Thyroid gland (tissue), 4 donors: ENCODE measurements at places on chromosomes 12 and 14. TPM values are rescaled to one million over a fixed set of nuclear protein-coding genes. Genes with fewer than 3 reads are reported as not detected.

Gene NCAPD2
- total RNA-seq: 31.8 TPM

Gene LRTM2
- total RNA-seq: not detected

Gene TMEM30B
- 123 TPM for total RNA-seq

Gene C3AR1
- 2.9 TPM for total RNA-seq

Gene SARNP
- total RNA-seq: 33.6 TPM

GRCh38 chr12:121190523-121191031, 19.4 kb upstream of the P2RX4 start:
- no peak for DNase-seq
- no peak overlapping the region for H3K27ac ChIP-seq
- no peaks in the 10 kb centered on the region for H3K27me3 ChIP-seq
- no peaks in the 10 kb centered on the region for H3K4me1 ChIP-seq
- no peak overlapping the region for H3K4me3 ChIP-seq

- H3K27me3 ChIP-seq: no peaks in the 10 kb centered on the region
- H3K4me3 ChIP-seq: no peak overlapping the region
- no peak overlapping the region for H3K27ac ChIP-seq
- H3K4me1 ChIP-seq: peaks cover 15% of the 10 kb centered on the region
- no peak for DNase-seq
- peaks cover 10% of the 10 kb centered on the region for H3K36me3 ChIP-seq
Observed at GRCh38 chr14:23557521-23557920, 1.4 kb downstream of the THTPA start.

GRCh38 chr12:118109088-118109487, 5.3 kb upstream of the VSIG10 start:
- no peaks in the 10 kb centered on the region for H3K36me3 ChIP-seq
- DNase-seq: no peak
- no peaks in the 10 kb centered on the region for H3K27me3 ChIP-seq
- H3K27ac ChIP-seq: no peak overlapping the region
- peaks cover 11% of the 10 kb centered on the region for H3K4me1 ChIP-seq

- peaks cover 41% of the 10 kb centered on the region for H3K36me3 ChIP-seq
- peak; percentile 15 for DNase-seq
- peaks cover 15% of the 10 kb centered on the region for H3K4me1 ChIP-seq
- peak overlapping the region; percentile 92 for H3K27ac ChIP-seq
- peak overlapping the region; percentile 77 for H3K4me3 ChIP-seq
- no peaks in the 10 kb centered on the region for H3K27me3 ChIP-seq
Observed at GRCh38 chr12:56645201-56645716, 525 bp downstream of the ATP5F1B start.

DNA sequence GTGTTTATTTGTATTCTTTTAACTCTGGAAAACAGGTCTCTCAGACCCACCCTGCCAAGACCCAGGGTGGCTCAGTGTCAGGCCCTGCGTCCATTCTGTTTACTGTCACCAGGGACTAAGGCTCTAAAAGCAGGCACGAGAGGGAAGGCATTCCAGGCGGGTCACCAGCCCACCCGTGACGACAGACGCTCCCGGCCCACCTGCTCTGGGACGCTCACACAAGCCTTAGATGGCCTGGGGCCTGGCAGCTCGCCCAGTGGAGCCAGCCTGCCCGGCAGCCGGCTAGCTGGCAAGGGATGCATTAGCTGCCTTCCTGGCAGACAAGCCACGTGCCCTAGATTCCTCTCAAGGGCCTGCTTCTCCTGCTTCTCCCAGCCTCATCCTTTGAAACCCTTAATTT, 9.2 kb upstream of the NUAK1 start:
- H3K4me1 ChIP-seq: peaks cover 18% of the 10 kb centered on the region
- no peaks in the 10 kb centered on the region for H3K27me3 ChIP-seq
- H3K36me3 ChIP-seq: no peaks in the 10 kb centered on the region
- peak; percentile 95 for DNase-seq
- no peak overlapping the region for H3K4me3 ChIP-seq
- peak overlapping the region; percentile 19 for H3K27ac ChIP-seq

DNA sequence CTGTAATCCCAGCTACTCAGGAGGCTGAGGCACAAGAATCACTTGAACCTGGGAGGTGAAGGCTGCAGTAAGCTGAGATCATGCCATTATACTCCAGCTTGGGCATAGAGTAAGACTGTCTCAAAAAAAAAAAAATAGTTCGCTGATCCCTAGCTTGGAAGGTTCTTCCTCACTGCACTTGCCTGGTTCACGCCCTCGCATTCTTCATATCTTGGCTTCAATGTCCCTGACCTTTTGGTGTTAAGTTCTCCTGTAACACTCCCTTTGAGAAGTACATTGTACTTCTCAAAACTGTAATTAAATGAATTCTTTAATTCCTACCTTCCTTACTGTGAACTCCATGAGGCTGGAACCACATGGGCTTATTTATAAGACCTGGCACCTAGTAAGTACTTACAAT, 16.5 kb upstream of the TPCN1 start:
- peaks cover 14% of the 10 kb centered on the region for H3K4me1 ChIP-seq
- peak overlapping the region; percentile 66 for H3K27ac ChIP-seq
- DNase-seq: peak; percentile 45
- no peaks in the 10 kb centered on the region for H3K27me3 ChIP-seq
- no peaks in the 10 kb centered on the region for H3K36me3 ChIP-seq

- no peak for DNase-seq
- no peak overlapping the region for H3K27ac ChIP-seq
- no peaks in the 10 kb centered on the region for H3K4me1 ChIP-seq
- H3K36me3 ChIP-seq: no peaks in the 10 kb centered on the region
- no peaks in the 10 kb centered on the region for H3K27me3 ChIP-seq
- no peak overlapping the region for H3K4me3 ChIP-seq
Observed at GRCh38 chr12:114011711-114012110, 45.6 kb upstream of the RBM19 start.

- no peaks in the 10 kb centered on the region for H3K27me3 ChIP-seq
- H3K27ac ChIP-seq: no peak overlapping the region
- H3K4me3 ChIP-seq: no peak overlapping the region
- H3K36me3 ChIP-seq: no peaks in the 10 kb centered on the region
Observed at GRCh38 chr12:2625289-2625612, 169.5 kb upstream of the FKBP4 start.

- H3K27ac ChIP-seq: no peak overlapping the region
- no peaks in the 10 kb centered on the region for H3K36me3 ChIP-seq
- H3K4me3 ChIP-seq: no peak overlapping the region
- no peaks in the 10 kb centered on the region for H3K4me1 ChIP-seq
Observed at GRCh38 chr12:45324391-45324790, 108.5 kb downstream of the ANO6 start.

DNA sequence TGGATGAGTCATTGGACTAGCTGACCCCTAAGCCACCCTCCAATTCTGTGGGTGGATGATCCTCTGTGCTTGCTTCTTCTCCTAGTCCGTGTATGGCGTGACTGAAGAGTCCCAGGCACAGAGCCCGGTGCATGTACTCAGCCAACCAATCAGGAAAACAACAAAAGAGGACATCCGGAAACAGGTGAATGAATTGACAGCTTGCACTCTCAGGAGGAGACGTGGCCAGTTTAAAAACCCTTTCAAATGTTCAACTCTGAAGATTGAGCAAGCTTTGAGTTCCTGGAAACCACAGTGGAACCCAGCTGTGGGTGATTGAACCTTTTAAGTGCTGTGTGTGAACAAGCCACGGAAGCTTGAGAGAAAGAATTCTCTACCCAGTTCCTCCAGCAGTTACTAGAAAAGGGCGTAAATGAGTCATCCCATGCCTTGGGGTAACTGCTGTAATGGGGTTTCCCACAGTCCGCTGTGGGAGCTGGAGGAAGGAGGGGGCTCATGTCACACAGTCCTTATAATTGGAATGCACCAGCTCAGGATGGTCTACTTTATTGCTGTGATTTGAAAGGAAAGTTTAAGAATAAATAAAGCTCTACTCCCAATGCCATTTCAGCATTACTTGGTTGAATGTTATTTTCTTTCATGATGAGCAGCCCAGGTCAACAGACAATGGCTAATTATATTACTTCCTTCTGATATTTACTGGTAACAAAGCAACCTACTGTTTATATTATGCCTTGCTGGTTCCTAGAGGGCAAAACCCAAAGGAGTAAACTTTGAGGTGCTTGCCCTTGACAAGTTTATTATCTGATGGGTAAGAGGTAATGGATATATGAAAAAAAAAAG, 417.0 kb downstream of the DPF3 start:
- H3K27me3 ChIP-seq: no peaks in the 10 kb centered on the region
- no peaks in the 10 kb centered on the region for H3K36me3 ChIP-seq
- peak; percentile 81 for DNase-seq
- peaks cover 34% of the 10 kb centered on the region for H3K4me1 ChIP-seq
- peak overlapping the region; percentile 92 for H3K27ac ChIP-seq
- H3K4me3 ChIP-seq: no peak overlapping the region
